G401 (cell line): ENCODE measurements at places on chromosomes 13 and 19. TPM values are rescaled to one million over a fixed set of nuclear protein-coding genes. Genes with fewer than 3 reads are reported as not detected.

GRCh38 chr19:39740395-39740794 lies 2.6 kb upstream of the CLC start:
- DNase-seq: no peak

DNA sequence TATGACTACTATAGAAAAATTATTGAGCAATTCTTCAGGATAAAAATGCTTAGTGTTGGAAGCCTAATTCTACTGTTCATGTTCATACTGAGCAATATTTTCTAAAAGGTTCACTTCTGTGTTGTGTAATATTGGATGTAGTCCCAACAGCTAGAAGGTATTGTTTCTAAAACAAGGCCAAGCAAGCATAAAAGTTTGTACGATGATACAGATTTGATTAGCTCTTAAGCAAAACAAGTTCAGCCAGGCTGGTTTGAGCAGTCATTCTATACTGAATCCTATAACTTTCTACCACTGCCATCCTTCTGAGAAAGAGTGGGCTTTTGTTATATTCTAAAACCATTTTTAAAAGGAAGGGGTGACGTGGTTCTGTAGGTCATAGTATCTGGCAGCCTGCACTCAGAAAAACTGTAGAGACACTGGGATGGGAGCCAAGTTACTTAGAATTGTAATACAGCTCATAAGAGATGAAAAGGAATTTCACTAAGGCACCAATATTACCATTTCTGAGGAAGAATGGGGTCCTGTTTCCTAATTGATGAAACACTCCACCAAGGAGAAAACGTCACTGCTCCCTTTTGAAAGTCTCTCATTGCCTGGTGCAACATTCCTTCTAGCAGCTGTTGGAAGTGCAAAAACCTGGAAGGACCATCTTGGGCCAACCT lies 275.0 kb upstream of the DACH1 start:
- DNase-seq: no peak

DNA sequence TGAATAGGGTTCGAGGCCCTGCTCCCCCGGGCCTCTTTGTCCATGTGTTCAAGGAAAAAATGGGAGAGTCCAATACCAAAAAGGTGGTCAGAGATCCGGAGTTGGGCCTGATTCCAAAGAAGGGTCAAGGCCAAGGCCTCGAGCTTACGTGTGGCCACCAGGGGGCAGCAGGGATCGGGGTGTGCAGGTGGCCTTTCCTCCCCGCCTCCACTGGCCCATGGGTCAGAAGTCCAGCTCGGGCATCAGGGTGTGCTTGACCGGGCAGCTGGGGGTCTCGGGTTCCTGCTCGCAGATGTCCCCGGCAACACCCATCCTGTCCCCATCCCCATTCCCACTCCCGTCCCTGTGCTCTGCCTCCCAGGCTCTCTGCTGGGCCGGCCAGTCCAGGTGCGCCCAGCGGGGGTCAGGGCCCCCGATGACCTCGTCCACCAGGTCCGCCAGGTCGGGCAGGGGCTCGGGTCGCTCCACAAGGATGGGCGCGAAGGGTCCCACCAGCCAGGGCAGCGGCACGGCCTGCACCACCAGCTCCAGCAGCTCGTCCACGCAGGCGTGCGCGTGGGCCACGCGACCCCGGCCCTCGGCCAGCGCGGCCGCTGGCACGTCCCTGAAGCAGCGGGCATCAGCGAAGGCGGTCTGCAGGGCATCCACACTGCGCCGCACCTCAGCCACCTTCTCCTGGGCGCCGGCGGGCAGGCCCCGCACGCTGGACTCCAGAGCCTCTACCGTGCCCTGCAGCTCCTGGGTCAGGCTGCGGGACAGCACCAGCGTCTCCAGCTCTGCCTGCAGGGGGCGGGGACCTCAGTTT lies 5.2 kb upstream of the PLIN4 start:
- DNase-seq: peak; percentile 26

DNA sequence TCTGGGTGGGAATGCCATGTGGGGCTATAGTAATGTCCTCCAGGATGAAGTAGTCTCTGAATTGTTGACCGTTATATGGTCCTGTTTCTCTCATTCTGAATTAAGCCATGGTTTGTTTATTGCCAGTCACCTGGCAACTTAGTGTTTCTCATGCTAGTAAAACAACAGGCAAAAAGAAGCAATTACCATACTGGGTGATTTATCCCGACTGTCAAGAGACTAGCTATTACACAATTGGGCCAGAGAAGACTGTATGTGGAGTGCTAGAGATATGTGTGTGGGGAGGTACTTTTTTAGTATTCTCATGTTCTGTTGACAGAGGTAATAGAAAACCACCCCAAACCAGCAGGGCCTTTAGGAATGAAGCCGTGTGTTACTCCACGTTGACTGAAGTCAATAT lies 258.2 kb downstream of the TDRD3 start:
- DNase-seq: no peak

- DNase-seq: no peak
These were observed 46.0 kb upstream of the PCDH8 start for GRCh38 chr13:52894413-52894812.

- DNase-seq: no peak
These were observed 106.2 kb upstream of the KLF5 start for GRCh38 chr13:72952529-72953141.

DNA sequence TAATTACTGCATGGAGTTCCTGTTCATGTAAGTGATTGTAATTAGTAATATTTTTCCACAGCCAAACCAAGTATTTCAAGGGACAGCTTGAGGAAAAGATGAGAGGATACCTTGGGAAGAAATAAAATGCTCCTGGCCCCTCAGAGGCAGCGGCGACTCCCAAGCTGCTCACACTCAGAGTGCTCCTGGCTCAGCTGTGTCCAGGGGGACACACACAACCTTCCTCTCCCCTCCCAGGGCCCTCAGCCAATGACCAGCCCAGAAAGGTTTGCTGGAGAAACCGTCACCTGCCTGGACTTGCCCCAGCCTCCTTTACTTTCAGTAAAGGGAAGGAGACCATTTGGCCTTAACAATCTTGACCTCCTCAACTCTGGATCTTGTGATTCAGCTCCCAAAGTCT lies 51.1 kb downstream of the CRYL1 start:
- no peak for DNase-seq

GRCh38 chr13:65768545-65768944 lies 1461.6 kb downstream of the PCDH9 start:
- no peak for DNase-seq

GRCh38 chr13:23518231-23518630 lies 52.0 kb upstream of the TNFRSF19 start:
- no peak for DNase-seq

- no peak for DNase-seq
These were observed 549.2 kb upstream of the KLF12 start for GRCh38 chr13:74683411-74683810.

DNA sequence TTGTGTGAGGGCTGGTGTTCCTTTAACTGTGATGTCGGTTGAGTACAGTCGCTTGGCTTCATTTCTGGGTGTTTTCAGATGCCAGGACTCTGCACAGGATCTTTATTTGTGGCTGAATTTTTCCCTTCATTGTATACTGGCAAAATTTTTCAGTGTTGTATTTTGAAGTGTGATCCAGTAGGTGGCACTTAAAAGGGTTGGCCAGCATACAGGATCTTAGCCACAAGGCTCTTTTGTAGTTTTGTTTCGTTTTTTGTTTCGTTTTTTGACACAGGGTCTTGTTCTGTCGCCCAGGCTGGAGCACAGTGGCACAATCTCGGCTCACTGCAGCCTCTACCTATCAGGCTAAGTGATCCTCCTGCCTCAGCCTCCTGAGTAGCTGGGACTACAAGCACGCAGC lies 8.7 kb downstream of the FCAR start:
- no peak for DNase-seq

- DNase-seq: no peak
These were observed 41.6 kb downstream of the NDFIP2 start for GRCh38 chr13:79522583-79522982.

- peak; percentile 83 for DNase-seq
These were observed 134.3 kb downstream of the KDM4B start for GRCh38 chr19:5103061-5103701.

OR7D2 gene
- total RNA-seq: not detected in 2 replicates

ZNF567 gene
- total RNA-seq: 5.9 and 8.7 TPM in 2 replicates

SELENOW gene
- total RNA-seq: 322 and 424 TPM in 2 replicates
